Stimulated activated CD4-positive, alpha-beta T cell treated with anti-CD3 and anti-CD28 coated beads, Interleukin-1b, Interleukin-23, amount 100 ng/mL, for 1 hour (primary cell): ENCODE measurements at places on chromosomes 1 and 21.

- DNase-seq = no peak
Measured at GRCh38 chr1:193348769-193349535, 162.5 kb upstream of the B3GALT2 start.

DNA sequence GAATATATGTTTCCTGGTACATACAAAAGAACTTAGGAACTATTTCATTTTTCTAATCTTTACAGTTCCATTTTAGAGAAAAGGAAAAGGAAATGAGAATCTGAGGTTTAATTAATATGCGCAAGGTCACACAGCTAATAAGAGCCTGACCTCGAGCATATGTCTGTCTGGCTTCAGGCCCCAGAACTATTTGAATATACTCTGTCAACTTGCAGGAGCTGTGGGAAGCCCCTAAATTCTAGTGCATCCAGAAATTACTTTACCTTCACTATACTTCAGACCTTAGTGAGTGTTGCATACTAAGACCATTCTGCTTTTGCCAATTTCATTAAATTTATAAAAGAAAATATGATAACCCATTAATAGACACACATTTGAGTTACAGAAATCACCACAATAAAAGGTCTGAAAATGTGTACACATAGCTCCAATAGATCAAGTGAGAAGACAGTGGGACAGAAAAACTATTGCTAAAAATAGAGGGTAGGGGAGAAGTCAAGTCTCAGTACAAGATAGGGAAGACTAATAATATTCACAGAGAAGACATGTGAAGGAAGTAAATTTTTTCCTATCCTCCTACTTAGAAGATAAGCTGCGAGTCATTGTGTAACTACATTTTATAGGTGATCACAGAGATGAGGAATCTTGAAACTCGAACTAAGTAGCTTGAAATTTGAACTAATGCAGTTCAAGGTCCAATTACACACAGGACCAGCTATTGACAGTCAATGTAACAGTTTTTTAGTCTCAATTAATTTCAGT is 3.8 kb downstream of the RGS13 start:
- DNase-seq = no peak

- DNase-seq = no peak
Measured at GRCh38 chr1:39628807-39629350, 10.6 kb downstream of the HEYL start.

DNA sequence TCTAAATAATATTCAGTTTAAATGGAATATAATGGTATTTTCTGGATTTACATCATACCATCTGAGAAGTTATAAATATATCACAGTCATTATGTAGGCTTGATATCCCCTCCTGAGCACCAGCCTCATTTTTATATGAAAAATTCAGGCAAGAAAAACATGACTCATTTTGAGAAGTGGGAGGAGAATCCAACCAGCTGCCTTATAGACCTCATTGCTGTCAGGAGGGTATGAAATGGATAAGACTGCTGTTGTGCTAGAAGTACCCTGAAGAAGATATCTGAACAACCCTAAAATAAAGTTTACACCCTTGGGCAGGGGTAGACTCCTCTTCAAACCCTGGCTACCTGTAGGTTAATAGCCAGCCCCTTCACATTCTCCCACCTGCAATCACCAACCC is 8.8 kb downstream of the GIPC2 start:
- no peak for DNase-seq

GRCh38 chr21:28867401-28867800 is 125.3 kb downstream of the LTN1 start:
- no peak for DNase-seq

DNA sequence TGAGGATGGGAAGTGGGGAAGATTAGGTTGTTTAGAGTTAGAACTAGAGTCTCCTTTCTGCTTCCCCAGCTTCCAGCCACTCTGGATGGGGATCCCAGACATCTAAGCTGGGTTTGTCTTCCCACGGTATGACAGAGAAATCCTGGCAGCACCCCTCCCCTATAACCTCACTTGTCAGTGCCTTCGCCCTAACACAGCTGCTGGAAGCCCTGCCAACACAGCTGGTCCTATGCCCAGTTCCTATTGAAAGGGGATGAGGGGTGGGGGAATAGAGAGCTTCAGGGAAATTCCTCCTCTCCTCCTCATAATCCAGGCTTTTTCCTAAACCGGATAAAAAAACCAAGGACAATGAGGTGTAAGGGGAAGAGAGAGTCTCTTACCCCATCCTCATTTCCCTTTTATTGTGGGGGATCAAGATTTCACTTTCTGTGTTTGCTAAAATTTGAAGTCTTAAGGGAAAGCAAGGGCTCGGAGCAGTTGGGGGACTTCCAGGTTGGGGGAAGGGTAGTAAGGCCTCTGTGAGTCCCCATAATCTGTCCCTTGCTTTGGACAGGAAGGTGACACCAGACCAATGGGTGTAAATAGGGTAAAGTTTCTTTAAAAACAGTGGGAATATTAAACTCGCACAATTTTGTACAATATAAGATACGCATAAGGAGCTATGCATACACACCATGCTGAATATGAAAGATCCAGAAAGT is 590 bp downstream of the TMOD4 start:
- no peak for DNase-seq

GRCh38 chr21:45800339-45801080 is 157.0 kb downstream of the PCBP3 start:
- DNase-seq = no peak

DNA sequence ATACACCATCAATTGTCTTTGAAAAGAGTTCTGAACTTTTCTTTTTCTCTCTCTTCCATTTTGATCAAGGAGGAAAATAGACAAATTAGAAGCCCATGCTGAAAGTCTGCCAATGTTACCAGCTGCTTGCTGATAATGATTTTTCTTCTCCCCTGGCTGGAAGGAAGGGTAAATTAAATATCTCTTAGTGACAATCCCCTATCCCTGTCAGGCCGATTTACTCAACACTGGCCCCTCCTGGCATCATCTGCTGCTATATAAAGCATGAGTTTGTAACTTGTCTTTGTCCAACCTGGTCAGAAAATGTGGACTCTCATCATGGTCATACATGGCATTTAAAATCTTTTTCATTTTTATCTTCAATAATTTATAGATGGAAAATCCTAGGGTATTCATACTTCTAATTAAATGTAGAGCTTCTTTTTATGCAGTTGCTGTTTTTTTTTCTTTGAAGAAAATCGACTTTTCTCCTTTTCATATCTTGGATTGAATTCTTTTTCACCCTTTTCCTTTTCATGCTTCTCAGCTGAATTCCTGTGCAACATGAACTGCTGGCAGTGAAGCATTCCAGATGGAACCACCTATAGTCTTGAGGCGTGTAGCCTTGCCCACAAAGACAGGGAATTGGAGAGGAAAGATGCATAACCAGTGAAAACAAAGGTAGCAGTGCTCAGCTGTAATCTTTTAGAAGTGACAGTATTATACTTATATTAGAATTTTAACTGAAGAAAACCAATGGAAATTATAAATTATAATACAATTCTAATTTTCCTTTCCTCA is 214.7 kb upstream of the PTGFR start:
- DNase-seq = no peak

- DNase-seq = no peak
Measured at GRCh38 chr21:44984792-44985440, 45.1 kb downstream of the SLX9 start.
